ENCODE measurements at places on chromosomes 13 and 19.

DNA sequence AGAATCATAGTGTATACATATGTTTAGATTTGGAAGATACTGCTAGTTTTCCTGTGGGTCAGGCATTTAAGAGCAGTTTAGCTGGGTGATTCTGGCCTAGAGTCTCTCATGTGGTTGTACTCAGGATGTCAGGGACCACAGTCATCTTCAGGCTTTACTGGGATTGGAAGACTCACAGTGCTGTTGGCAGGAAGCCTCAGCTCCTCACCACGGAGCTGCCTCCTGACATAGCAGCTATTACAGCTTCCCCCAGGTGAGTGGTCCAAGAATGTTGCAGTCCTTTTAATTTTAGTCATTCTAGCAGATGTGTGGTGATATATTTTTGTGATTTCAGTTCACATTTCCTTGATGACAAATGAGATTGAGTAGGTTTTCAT is 16.9 kb upstream of the GPR18 start:
- H3K4me1 ChIP-seq, result peaks cover 68% of the 10 kb centered on the region
- H3K4me3 ChIP-seq, result no peak overlapping the region
- peaks cover 8% of the 10 kb centered on the region for H3K36me3 ChIP-seq
- no peaks in the 10 kb centered on the region for H3K27me3 ChIP-seq
- peak overlapping the region; percentile 87 for H3K27ac ChIP-seq

DNA sequence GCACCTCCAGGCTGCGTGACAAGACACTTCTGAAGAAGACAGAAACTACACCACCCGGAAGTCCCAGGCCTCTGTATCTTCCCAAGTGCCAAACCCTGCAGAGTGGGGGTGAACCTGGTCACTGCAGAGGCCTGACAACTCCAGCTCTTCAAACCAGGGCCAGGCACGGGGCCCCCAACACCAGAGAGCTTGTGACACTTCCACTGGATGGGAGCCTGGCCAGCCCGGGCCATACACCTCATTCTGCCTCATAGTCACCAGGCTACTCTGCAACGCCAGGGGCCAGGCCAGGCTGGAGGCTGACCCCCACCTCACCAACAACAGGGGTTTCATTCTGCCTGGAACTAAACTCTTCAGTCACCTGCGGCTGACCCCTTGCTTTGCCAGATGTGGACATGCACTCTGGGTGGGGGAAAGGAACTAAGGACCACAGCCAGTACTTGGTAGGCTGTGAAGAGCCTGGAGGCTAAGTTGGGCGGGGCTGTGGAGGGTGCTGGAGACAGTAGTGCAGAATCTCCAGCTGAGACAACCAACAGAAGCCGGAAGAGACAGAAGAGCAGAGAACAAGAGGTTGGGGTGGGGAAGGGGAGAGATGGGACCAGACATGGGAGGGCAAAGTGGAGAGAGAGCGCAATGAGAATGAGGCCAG is 23.0 kb downstream of the TUBA3C start:
- no peaks in the 10 kb centered on the region for H3K4me1 ChIP-seq
- H3K27me3 ChIP-seq, result peaks cover 2% of the 10 kb centered on the region
- H3K36me3 ChIP-seq, result no peaks in the 10 kb centered on the region

GRCh38 chr13:29594710-29595379 is 643 bp downstream of the SLC7A1 start:
- H3K4me3 ChIP-seq, result peak overlapping the region; percentile 80
- peak; percentile 36 for DNase-seq
- H3K36me3 ChIP-seq, result no peaks in the 10 kb centered on the region
- H3K27ac ChIP-seq, result peak overlapping the region; percentile 22

- no peak overlapping the region for H3K27ac ChIP-seq
- no peak for DNase-seq
Measured at GRCh38 chr13:20124303-20124702, 36.5 kb downstream of the GJA3 start.

DNA sequence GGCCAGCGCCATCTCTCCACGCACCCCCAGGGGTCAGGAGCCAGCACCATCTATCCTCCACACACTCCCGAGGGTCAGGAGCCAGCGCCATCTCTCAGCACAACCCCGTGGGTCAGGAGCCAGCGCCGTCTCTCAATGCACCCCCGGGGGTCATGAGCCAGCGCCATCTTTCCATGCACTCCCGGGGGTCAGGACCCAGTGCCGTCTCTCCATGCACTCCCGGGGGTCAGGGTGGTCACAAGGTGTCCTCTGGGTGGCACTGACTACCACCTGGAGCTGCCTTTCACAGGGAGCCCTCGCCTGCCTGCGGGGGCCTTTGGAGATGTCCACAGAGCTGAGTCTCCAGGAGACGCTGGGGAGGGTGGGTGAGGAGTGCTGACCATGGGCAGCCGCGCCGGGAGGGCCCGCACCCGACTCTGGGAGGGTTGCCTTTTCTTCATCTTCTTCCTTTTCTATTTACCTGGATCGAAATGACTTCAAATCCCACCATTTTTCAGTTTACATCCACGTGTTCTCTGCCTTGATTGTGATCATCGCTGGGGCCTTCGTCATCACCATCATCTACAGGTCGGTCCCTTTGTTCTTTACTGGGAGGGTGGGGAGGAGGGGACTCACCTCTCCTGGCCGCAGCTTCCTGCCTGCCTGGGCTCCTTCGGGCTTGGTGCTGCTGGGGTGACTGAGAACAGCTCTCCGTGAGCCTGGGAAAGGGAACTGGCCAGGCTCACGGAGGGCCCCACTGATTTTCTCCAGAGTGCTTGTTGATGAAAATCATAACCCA is 19.1 kb downstream of the TEX29 start:
- no peak overlapping the region for H3K4me3 ChIP-seq
- H3K27ac ChIP-seq, result no peak overlapping the region
- no peaks in the 10 kb centered on the region for H3K36me3 ChIP-seq

GRCh38 chr19:32682317-32682716 is 6.7 kb downstream of the RGS9BP start:
- no peak for DNase-seq
- H3K27ac ChIP-seq, result no peak overlapping the region
- peaks cover 1% of the 10 kb centered on the region for H3K27me3 ChIP-seq
- no peaks in the 10 kb centered on the region for H3K4me1 ChIP-seq
- no peak overlapping the region for H3K4me3 ChIP-seq

GRCh38 chr19:13841086-13841961 is 35.6 kb upstream of the NANOS3 start:
- peak overlapping the region; percentile 53 for H3K4me3 ChIP-seq
- DNase-seq, result no peak
- peaks cover 1% of the 10 kb centered on the region for H3K36me3 ChIP-seq
- H3K27ac ChIP-seq, result peak overlapping the region; percentile 100
- peaks cover 93% of the 10 kb centered on the region for H3K4me1 ChIP-seq
- no peaks in the 10 kb centered on the region for H3K27me3 ChIP-seq

GRCh38 chr13:53953183-53953582 is 924.6 kb downstream of the OLFM4 start:
- DNase-seq, result no peak
- H3K27me3 ChIP-seq, result no peaks in the 10 kb centered on the region
- no peaks in the 10 kb centered on the region for H3K4me1 ChIP-seq
- H3K4me3 ChIP-seq, result no peak overlapping the region
- H3K27ac ChIP-seq, result no peak overlapping the region

DNA sequence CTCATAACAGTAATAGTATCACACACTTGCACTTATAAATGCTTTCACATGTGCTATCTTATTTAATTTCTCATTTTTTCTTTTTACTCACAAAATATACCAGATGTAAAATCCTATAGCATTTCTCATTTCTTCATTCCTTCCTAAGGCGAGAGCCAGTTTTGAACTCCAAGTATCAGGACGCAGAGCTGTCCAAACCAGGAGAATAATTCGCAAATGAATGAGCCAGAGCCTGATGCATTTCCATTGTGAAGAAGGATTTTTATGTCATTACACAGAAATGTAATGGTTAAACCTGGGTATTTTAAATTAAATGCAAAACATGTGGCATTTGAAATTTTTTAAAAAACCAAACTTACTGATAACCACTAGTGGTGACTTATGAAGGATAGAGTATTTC is 244.3 kb downstream of the RGCC start:
- H3K27ac ChIP-seq, result no peak overlapping the region
- DNase-seq, result no peak
- H3K4me3 ChIP-seq, result no peak overlapping the region
- H3K36me3 ChIP-seq, result no peaks in the 10 kb centered on the region
- no peaks in the 10 kb centered on the region for H3K27me3 ChIP-seq

DNA sequence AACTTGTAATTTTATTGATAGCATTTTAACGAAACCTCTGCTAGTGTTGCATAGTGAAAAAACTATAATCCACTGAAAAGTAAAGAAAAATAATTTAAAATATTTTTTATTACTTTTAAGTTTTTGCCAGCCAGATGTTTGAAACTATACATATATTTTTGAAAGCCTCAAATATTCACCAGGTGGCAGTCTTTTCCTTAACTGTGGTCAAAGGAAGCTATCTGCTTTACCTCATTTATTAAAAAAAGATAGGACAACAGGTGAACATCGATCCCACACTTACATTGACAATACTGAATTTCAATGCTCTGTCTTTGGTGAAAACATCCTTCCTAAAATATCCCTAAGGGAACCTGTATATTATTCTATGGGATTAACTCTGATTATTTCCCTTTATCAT is 100.5 kb downstream of the TRPC4 start:
- H3K27me3 ChIP-seq, result no peaks in the 10 kb centered on the region
- DNase-seq, result no peak
- H3K4me1 ChIP-seq, result no peaks in the 10 kb centered on the region
- no peak overlapping the region for H3K4me3 ChIP-seq

GRCh38 chr13:93218583-93218982 is 8.0 kb upstream of the GPC6 start:
- no peaks in the 10 kb centered on the region for H3K4me1 ChIP-seq
- H3K27me3 ChIP-seq, result no peaks in the 10 kb centered on the region
- H3K4me3 ChIP-seq, result no peak overlapping the region
- no peak overlapping the region for H3K27ac ChIP-seq
- DNase-seq, result no peak

DNA sequence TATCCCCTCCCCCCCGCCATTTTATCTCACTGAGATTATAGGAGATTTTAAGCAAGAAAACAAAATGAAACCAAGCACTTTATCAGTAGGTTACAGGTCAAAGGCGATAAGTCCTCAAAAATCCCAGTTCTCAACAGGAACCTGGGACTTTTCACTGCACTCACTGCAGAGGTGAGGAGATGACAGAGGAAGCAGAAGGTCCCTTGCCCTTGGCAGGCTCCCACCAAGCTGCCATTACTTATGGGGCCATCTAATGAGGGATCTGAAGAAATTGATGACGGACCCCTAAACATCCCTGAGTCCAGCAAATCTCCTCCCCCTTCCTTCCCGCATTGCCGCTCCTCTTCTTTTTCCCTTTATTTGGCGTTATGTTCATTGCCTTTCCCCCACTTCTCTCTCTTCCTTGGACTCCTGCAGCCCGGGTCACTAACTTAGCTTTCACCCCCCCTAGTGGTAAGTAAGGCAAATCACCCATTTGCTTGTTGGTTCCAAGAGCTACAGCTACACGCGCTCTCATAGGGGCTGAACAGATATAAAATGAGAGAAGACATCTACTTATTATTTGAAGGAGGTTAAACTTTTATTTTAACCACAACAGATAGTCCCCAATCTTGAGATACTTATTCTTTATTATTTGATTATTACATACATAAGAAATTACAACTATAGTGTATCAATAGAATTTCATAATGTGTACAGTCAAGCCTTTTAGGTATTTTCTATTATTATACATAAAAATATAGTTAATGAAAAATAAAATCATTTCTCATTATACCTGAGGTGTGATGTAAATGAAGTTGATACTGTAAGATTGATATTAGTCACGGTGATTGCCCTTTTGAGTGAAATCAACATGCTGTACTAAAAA is 52.0 kb upstream of the ARGLU1 start:
- no peak overlapping the region for H3K27ac ChIP-seq
- DNase-seq, result no peak
- H3K36me3 ChIP-seq, result no peaks in the 10 kb centered on the region
- H3K4me1 ChIP-seq, result peaks cover 3% of the 10 kb centered on the region

GRCh38 chr13:34335014-34336007 is 517.4 kb downstream of the RFC3 start:
- H3K27ac ChIP-seq, result no peak overlapping the region
- no peak overlapping the region for H3K4me3 ChIP-seq
- no peaks in the 10 kb centered on the region for H3K27me3 ChIP-seq
- no peak for DNase-seq
- H3K4me1 ChIP-seq, result no peaks in the 10 kb centered on the region

GRCh38 chr13:75494491-75494890 is 12.5 kb upstream of the TBC1D4 start:
- no peak overlapping the region for H3K27ac ChIP-seq
- no peak overlapping the region for H3K4me3 ChIP-seq
- no peaks in the 10 kb centered on the region for H3K4me1 ChIP-seq

Data from T-cell (primary cell).